T-cell (primary cell): ENCODE measurements at places on chromosomes 16 and 17.

- DNase-seq: no peak
Measured at GRCh38 chr17:36859706-36860105, 77.6 kb upstream of the LHX1 start.

- DNase-seq: no peak
Measured at GRCh38 chr16:19354371-19354770, 63.3 kb upstream of the TMC5 start.

- DNase-seq: no peak
Measured at GRCh38 chr16:74652249-74652648, 14.4 kb downstream of the RFWD3 start.

DNA sequence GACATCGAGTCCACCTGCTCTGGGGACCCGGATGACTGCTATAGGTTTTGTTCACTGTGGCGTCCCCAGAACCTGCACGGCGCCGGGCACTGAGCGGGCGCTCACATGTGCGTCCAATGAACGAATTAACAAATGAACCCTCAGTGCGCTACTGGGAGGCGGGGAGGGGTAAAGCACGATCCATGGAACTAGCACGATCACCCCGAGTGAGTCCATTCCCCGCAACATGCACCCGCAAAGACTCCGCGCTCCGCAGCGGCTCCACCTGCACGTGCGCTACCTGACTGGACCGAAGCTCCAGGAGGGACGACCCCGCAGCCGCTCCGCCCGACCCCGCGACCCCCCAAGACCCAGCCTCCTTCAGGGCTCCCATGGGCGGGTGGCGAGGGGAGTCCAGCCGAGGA is 491 bp downstream of the TRAP1 start:
- DNase-seq: peak; percentile 10

- DNase-seq: no peak
Measured at GRCh38 chr16:17705847-17706246, 235.1 kb upstream of the XYLT1 start.

GRCh38 chr17:70499067-70499786 is 329.9 kb downstream of the KCNJ2 start:
- DNase-seq: no peak

DNA sequence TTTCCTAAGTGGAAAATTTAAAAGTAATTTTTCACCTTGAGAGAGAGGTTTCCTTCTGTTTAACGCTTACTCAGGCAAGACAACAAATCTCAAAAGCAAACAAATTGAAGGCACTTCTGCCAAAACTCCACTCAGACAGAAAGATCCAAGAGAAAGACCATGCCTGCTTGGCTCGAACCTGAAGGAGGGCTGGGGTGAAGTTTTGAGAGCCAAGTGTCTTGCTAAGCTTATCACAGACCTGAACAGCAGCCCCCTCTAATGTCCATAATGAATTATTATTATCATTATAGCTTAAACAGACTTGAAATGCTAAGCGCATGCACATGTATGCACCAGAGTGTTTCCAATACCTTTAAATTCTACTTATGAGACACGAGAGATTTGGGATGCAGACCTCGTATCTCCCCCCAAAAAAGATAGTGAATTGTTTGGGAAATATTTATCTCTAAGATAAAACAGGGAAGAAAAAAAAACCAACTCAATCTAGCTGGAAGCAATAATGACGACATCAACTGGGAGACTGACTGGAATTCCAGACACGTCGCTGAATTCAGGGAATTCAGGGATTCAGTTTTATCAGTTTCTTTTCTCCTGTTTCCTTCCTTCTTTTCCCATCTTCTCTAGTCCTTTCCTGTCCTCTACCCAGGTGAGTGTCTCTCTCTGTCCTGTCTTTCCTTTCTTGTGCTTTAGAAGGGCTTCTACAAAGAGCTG is 473.2 kb downstream of the RBFOX1 start:
- no peak for DNase-seq

- DNase-seq: no peak
Measured at GRCh38 chr17:17155568-17155967, 50.6 kb downstream of the PLD6 start.

DNA sequence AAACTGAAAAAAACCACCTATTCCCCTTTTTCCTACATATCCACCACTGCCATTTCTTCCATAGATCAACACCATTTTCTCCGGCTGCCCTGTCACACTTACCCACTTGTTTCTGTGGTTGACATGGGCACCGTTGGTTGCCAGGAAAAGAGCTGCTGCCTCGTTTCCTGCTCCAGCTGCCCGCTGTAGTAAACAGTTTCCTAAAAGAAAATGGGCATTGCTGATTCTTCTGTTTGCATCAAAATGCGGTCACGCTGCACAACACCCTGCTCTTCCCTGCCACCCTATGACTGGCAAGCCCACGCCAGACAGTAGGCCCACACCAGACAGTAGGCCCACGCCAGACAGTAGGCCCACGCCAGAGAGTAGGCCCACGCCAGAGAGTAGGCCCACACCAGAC is 46.3 kb downstream of the CYB5D2 start:
- peak; percentile 27 for DNase-seq
